ENCODE measurements at places on chromosomes 2 and 18.

GRCh38 chr2:192148241-192148619 lies 46.5 kb downstream of the TMEFF2 start:
- no peak for DNase-seq

- no peak for DNase-seq
Measured at GRCh38 chr2:47592381-47592780, 189.4 kb downstream of the MSH2 start.

- no peak for DNase-seq
Measured at GRCh38 chr2:230441227-230441897, 25.4 kb downstream of the SP100 start.

GRCh38 chr2:181268174-181268867 lies 188.9 kb upstream of the ITGA4 start:
- no peak for DNase-seq

GRCh38 chr18:44677933-44678332 lies 2.8 kb upstream of the SETBP1 start:
- no peak for DNase-seq

DNA sequence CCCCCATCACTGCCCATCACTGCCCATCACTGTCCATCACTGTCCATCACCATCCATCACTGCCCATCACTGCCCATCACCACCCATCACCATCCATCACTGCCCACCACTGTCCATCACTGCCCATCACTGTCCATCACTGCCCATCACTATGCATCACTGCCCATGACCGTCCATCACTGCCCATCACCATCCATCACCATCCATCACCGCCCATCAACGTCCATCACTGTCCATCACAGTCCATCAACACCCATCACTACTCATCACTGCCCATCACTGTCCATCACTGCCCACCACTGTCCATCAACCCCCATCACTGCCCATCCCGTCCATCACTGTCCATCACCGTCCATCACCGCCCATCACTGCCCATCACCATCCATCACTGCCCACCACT lies 57.8 kb upstream of the OTOS start:
- no peak for DNase-seq

- DNase-seq, result no peak
Measured at GRCh38 chr2:26706616-26707473, 14.3 kb downstream of the KCNK3 start.

DNA sequence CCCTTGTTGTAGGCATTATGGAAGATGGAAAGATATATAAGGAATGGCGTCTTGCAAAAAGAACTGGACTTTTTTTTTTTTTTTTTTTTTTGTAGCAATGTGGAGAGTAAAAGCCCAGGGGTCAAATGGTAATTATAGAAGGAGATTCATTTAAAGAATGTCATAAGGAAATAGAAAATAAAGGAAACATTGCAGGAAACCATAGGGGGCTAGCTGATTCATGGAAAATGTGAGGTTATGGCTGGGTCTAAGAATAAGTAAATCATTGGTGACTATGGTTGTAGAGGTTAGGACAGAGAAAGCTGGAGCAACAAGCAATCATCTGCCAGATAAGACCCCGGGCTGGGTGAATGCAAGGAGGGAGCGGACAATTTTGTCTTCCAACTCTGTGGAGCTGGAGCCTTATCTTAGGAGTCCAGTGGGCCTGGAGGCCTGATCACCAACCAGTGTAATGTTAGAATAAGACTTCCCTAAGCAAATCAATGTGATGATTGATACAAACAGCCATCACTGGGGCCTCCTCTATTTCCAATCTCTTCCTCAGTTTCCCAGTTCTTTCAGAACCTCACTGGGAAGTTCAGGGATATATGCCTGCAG lies 201.2 kb upstream of the TNP1 start:
- no peak for DNase-seq

DNA sequence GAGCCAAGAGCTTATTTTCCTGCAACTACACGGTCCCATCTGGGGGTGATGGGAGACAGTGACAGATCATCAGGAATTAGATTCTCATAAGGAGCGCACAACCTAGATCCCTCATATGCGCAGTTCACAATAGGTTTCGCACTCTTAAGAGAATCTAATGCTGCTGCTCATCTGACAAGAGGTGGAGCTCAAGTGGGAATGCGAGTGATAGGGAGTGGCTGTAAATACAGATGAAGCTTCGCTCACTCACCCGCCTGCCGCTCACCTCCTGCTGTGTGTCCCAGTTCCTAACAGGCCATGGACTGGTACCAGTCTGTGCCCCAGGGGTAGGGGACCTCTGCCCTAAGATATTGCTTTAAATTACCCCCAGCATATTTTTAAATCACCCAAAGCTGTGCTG lies 10.8 kb downstream of the LRRFIP1 start:
- DNase-seq, result no peak

- no peak for DNase-seq
Measured at GRCh38 chr2:39492716-39493115, 55.6 kb upstream of the MAP4K3 start.

GRCh38 chr2:109395494-109396201 lies 218.1 kb downstream of the SEPTIN10 start:
- no peak for DNase-seq

GRCh38 chr2:17940091-17940630 lies 61.7 kb downstream of the KCNS3 start:
- no peak for DNase-seq

DNA sequence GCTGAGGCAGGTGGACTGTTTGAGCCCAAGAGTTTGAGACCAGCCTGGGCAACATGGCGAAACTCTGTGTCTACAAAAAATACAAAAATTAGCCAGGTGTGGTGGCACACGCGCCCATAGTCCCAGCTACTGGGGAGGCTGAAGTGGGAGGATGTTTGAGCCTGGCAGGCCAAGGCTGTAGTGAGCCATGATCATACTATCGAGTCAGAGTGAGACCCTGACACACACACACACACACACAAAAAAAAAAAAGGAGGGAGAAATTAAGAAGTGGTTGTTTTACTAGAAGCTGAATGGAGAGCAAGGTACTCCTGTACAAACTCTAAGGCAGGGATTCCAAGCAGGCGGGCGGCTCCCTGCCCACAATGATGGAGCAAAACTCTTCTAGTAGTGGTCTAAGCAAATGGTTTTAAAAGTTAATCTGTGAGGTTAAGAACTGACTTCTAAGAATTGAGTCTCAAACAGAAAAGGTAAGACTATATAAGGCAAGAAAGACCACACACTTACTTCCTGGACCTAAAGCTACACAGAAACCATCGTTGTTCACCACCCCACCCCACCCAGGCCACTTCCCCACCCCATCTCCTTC lies 2.6 kb downstream of the ANKRD44 start:
- no peak for DNase-seq

DNA sequence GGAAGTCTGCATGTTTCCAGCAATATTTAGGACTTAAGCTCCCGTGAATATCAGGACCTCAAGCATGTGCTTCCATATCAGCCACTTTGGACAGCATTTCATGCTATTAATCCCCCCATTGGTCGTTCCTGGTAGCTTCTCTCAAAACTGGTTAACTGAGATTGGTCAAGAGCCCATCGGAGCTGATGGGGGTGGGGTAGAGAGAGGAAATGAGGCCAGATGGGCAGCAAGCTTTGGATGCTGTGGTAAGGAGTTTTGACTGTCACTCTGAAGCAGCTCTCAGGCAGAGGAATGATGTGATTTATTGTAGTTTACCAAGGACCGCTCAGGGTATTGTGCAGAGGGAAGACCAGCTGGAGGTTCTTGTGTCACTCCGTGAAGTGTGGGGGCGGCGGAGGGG lies 81.8 kb downstream of the FAM168B start:
- DNase-seq, result no peak

DNA sequence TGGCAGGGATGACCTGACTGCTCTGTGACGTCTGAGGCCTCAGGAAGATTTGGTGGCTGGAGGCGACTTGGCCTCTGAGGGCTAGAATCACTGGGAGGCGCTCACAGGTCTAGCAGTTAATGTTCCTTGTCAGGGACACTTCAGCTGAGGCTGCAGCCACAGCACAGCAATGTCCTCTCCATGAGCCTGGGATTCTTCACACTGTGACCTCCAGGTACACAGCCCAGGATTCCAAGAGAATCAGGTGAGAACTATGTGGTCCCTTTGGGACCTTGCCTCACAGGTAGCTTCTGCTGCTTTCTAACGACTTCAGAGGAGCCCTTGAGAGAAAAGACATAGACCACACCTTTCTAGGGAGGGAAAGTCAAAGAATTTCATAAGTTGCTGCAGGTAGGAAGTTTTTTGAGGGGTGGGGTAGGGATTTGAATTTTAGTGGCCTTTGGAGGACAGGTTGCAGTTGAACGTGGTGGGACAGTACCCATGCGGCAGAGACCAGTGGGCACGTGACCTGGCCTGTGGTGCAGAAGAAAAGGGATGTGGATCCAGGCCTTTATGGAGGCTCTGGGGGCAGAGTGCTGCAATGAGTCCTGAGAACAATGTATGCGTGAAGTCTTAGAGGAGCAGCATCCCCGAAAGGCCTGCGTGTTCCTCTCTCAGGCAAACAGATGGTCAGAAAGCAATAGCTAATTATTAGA lies 86.2 kb downstream of the LYPD1 start:
- no peak for DNase-seq

- DNase-seq, result no peak
Measured at GRCh38 chr2:237863689-237864443, 4.4 kb downstream of the RAMP1 start.

GRCh38 chr2:3209258-3209657 lies 168.4 kb downstream of the EIPR1 start:
- DNase-seq, result no peak

DNA sequence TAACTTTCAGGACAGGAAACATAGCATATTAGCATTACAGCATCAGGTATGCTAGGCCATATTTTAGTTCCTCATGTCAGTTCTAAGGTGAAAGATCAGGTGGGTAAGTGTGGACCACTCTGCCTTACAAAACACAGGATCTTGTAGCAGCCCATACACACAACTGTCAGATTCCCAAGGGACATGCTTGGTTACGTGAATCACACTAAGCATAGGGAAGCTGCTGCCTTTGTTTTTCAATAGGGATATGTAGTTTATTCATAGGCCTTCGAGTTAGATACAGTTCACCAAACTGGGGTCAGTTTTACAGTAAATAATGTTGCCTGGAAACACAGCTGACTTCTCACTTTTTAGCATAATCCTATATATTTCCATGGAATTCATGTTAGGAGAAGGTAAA lies 116.1 kb upstream of the OTX1 start:
- DNase-seq, result no peak

DNA sequence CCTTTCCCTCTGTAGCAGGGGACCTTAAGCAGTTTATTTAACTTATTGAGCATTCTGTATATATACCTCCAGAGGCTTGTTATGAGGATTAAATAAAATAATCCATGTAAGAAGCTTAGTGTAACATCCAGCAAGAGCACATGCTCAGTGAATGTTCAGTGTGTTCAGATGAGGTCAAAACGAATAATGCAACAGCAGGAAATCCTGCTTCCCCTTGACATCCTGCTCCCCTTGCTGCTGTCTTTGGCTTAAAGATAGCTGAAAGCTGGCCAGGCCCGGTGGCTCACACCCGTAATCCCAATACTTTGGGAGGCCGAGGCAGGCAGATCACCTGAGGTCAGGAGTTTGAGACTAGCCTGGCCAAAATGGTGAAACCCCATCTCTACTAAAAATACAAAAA lies 68.7 kb downstream of the COL4A4 start:
- no peak for DNase-seq

GRCh38 chr18:38611036-38611964 lies 1045.7 kb upstream of the CELF4 start:
- DNase-seq, result no peak

DNA sequence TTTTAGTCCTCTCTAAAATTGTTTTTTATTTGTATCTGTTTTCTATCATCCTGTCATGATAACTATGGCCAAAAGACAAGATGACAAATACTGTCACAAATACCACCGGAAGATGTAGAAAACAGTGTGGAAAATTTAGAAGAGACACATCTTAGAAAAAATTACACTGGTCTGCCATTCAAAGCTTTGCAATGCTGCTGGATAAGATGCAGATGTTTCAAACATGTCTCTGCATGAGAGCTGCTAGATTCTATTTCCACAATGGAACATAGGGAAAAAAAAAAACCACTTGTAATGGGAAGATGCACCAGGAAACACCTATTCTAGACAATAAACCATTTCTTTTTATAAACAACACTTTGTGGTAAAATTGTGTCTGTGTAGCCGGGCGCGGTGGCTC lies 5.8 kb upstream of the TAF1B start:
- DNase-seq, result no peak

DNA sequence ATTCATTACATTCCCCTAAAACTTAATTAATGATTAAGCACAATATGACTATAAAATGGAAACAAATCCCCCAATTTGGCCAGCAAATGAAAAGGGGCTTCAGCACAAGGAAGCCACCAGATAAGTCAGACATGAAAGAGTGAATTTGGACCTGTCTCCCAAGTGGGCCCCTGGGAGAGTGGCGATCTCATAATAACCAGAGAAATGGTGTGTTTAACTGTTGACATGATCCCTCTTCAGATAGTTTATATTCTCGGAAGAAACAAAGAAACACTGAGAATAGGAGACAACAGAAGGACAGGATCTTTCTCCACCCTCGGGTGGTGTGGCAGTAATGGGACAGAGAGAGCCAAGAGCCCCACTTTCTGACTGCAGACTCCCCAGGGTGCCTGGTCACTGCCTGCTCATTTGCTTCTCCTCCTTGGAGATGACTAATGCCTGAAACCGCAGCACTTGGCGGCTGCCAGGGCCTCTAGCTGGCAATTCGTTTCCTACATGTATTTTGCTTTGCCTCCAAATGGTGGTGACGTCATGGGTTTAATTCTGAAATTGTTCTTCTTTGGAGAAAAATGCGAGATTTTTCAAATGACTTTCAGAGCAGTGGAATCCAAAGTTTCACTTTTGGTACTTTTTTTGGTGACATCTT lies 46.4 kb upstream of the SPP2 start:
- DNase-seq, result no peak
